Activated CD8-positive, alpha-beta memory T cell treated with anti-CD3 and anti-CD28 coated beads, Interleukin-2, amount 50 U/mL, for 48 hours (primary cell): ENCODE measurements at places on chromosomes 1 and 21.

- no peak for DNase-seq
These were observed 33.8 kb downstream of the THAP3 start for GRCh38 chr1:6658359-6659060.

DNA sequence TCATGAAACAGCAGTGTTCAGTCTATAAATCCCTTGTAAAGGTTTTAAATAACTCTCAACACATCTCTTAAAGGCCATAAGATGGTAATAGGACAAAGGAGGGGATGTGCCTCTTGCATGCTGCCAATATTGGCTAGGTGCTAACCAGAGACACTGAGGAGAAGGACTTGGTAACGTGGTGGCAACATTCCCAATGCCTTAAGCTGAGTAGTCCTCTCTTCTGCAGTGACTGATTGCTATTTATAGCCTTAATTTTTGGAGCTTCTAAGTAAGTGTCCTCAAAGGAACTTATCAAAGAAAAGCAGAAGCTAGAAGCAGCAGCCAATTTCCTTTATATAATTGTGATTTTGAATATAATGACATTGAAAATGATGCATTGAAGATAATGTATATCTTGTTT lies 63.0 kb downstream of the DPT start:
- DNase-seq = no peak

- DNase-seq = no peak
These were observed 9.9 kb upstream of the NCF2 start for GRCh38 chr1:183600136-183600535.

DNA sequence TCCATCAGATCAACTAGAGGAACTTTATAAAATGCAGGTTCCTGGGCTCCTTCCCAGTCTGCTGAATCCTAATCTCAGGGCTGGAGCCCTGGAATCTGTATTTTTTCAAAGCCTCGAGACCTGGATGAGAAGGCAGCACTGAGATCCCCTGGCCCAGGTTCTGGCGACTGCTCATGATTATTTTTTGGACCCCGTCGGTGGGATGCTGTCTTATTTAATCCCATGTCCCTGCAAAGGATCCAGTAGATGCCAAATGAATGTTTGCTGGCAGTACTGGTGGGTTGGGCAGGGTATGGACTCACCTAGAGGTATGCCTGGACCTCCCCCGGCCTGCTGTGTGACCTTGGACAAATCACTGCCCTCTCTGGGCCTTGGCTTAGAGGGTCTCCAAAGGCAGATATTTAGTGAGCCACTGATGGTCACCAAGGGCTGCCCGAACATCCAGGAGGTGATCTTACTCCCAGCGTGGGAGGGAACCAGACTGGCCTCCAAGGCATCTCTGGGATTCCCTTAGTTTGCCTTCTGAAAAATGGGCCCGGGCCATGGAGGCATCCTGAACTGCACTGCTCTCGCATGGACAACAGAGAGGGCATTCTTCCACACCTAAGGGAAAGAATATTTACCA lies 91.6 kb upstream of the RUNX3 start:
- DNase-seq = no peak

GRCh38 chr1:61012341-61012761 lies 70.0 kb upstream of the NFIA start:
- no peak for DNase-seq

- DNase-seq = no peak
These were observed 25.8 kb downstream of the RIPPLY3 start for GRCh38 chr21:37032293-37032692.
